ENCODE measurements at places on chromosomes 11 and 22.

DNA sequence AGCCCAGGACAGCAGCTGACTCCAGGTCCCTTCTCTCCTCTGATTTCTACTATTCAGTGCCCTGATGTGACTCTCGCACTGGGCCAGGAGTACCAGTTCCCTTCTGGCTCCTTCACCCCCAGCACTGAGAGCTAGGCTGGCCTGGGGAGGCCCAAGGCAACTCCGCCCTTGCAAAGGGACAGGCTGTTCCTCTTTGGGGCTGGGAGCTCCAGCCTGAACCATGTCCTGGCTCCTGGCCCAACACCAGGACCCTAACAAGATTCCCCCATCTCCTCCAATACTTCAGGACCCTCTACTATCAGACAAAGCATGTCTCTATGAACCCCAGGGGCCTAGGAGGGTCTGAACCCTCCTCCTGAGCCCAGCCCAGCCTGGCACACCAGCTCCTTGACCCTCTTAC lies 12.5 kb downstream of the CREB3L1 start:
- no peak for DNase-seq

- no peak for DNase-seq
Observed at GRCh38 chr22:27911330-27911729, 7.7 kb downstream of the PITPNB start.

DNA sequence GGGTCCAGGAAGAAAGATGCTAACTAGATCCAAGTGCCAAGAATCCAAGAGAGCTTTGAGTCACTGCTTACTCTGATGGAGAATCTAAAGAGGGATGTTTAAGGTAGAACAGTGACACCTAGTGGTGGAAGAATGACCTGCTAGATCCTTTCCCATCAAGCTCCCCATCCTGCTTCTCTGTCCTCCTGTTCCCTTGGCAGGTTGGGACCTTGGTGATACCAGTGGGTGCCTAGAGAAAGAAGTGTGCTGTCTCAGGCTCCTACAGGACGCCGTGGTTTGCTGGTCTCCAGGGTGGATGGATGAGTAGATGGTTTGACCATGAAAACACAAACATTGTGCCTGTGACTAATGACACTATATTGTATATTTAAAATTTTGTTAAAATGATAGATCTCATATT lies 383.7 kb downstream of the TMEM135 start:
- peak; percentile 57 for DNase-seq

GRCh38 chr22:48105259-48105658 lies 1342.8 kb downstream of the TBC1D22A start:
- no peak for DNase-seq

DNA sequence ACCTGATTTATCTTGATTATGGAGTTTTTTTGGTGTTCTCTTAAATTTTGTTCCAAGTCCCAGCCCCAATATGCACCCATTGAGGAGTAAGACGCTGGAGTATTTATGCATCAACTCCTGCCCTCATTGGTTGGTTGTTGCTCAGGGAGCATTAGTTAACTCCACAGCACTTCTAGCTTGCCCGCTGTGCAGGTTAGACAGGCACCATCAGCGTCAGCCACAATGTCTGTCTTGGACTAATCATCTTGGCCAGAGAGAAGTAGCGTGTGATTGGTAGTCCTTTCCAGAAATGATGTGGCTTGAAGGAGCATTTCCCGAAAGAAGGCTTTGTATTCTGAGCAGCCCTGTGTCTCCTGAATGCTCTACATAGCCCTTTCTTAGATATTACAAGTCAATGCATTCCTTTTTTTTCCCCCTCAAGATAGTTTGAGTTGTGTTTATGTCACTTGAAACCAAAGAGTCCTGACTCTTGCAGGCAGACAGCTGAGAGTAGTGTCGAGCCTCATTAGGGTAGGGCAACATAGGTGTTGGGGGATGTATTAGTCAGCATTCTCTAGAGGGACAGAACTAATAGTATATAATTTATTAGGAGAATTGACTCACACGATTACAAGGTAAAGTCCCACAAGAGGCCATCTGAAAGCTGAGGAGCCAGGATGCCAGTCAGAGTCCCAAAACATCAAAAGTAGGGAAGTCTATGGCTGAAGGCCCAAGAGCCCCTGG lies 94.6 kb upstream of the RCN1 start:
- no peak for DNase-seq

DNA sequence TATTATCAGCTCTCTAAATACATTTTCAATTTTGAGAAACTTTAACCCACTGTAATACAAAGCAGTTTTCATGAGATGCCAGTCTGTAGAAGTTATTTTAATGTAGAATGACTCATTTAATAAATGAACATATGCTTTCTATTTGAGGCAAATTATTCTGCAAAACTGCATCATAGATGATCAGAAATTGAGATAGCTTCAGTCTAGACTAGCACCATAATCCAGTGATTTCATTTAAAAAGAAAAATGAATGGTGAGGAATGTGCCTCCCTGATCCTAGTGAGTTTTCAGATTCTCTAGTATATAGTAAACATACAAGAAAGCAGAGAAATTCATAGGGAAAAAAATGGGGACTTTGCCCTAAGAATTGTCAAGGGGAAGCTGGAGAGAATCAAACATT lies 66.1 kb downstream of the OR5AK2 start:
- no peak for DNase-seq

GRCh38 chr11:21622995-21623394 lies 569.9 kb upstream of the ANO5 start:
- DNase-seq: no peak

DNA sequence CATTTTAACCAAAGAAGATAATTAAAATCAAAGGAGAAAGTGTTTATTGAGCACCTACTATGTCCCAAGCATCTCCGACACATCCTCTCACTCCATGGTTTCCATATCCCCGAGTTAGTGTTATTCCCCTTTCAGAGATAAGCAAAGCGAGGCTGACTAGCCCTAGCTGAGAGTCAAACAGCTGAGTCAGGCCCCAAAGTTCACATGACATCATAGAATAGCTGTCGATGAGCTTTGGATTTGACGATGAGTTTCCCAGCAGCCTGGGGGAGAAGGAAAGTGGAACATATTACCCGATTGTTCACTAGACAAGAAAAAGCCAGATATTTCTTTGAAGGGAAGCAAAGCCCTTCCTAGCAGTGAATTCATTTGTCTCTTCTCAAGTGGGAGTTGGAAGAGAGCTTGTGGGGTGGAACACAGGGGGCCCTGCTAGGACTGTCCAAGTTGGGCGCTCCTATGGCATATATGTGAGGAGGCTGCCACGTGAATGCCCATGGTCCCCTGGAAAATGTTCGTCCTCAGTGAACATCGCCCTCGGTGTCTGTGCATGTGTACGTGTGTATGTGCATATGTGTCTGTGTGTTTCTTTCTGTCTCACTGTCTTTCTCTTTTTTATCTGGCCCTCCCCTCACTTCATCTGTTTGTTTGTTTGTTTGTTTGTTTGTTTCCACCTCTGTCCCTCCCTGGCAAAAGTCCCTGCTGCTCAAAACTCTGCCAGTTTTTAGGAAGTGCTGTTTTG lies 493 bp upstream of the CYTH4 start:
- no peak for DNase-seq

GRCh38 chr11:86219311-86220193 lies 25.0 kb upstream of the EED start:
- peak; percentile 52 for DNase-seq

GRCh38 chr11:62555464-62556107 lies 9.0 kb upstream of the AHNAK start:
- peak; percentile 94 for DNase-seq

DNA sequence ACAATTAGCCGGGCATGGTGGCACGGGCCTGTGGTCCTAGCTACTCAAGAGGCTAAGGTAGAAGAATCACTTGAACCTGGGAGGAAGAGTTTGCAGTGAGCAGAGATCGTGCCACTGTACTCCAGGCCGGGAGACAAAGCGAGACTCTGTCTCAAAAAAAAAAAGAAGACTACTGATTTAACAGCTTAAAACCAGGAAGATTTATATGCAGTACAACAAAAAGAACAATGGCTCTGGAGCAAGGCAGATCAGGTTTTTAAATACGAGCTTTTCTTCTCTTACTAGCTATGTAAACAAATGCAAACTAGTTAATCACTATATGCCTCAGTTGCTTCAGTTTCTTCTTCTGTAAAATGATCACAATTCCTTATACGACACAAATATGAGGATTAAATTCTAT lies 6.9 kb downstream of the FAM168A start:
- no peak for DNase-seq

DNA sequence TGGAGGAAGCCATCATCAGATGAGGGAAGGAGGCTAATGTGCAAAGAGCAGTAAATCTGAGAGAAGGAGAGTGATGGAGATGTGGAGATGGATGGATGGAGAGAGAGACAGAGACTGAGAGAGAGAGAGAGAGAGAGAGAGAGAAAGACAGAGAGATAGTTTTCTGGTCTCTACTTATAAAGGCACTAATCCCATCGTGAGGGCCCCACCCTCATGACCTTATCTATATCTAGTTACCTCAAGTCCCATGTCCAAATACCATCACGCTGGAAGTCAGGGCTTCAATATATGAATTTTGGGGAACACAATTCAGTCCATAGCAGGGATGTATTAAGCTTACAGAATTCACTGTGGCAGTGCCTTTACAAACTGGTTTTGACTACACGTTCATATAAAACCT lies 21.2 kb upstream of the ELF5 start:
- DNase-seq: no peak

- DNase-seq: no peak
Observed at GRCh38 chr11:10379022-10379421, 74.1 kb downstream of the ADM start.

- peak; percentile 5 for DNase-seq
Observed at GRCh38 chr11:32511926-32512325, 71.7 kb upstream of the EIF3M start.

DNA sequence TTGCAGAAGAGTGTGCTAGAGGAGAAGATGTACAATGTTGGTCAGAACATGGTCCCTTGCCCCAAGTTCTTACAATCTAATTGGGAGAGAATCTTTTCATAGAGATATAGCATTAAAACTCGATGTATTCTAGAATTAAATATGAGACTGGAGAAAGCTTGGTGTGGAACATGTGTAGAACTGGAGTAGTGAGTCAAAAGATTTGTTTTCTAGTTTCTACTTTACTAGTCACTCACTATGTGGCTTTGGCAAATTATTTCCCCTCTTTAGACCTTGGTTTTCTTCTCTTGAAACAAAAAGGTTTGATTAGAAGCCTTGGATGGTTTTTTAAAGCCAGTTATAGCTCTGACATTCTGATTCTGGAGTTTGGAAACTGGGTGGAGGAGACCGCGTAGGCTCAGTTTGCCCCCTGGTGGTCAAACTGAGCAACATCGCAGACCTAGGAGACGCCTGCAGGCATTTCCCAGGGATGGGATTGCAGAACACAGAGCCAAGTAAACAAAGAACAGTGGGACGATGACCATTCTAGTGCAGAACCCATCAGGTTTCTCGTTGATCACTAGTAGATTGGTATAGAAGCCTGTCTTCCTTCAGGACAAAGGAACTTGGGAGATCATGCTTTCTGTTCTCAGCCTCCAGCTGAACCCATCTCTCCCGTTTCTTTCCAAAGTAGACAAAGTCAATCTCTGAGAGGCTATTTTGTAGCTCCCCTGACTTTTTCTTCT lies 8.5 kb upstream of the CHRDL2 start:
- peak; percentile 58 for DNase-seq

GRCh38 chr11:40797981-40798380 lies 661.5 kb downstream of the LRRC4C start:
- DNase-seq: no peak

DNA sequence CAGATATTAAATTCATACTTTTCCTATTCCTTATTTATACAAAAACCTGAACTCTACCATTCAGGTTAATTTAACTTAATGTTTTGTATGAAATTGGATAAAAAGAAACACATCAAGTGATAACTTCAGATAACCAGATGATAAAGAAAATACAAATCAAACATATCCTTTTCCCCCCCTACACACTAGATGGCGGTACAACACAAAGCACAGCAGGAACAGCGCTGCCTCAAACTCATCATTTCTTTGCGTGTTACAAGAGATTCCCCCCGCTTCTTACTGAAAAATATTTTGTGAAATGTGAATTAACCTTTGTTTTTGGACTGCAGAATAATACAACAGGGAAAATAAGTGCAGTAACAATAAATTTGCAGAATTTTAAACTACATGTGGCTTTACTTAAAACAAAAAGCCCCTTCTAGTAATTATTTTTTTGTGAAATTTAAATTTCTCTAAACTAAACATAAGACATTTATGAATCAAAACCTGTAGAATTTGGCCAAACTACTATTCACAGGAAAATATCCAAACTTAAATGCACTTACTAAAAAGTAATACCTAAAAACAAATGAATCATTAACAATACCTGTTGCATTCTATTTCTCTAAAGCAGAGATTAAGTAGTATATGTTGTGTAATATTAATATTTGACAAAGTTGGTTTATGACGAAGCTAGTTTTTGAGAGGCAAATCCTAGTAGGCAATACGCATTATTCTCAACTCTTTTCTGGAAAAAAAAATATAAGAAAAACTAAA lies 74.4 kb downstream of the ARHGAP32 start:
- DNase-seq: peak; percentile 58

DNA sequence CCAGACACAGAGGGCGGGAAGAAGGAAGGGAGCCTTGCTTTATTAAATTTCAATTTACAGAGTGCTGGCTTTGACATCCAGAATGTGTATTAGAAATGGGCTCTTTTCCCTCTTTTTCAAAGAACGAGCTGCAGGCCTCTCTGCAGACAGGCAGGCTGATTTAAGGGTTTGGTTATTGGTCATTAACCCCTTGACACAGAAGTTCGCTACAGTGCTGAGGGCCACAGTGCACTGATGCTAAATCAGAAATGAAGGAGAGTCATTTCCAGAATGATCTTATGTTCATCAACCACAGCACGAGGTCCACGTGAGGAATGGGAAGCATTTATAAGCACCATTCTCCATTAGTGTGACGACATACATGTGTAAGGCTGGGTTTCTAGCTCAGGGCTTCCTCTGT lies 51.8 kb downstream of the CSNK2A3 start:
- no peak for DNase-seq

DNA sequence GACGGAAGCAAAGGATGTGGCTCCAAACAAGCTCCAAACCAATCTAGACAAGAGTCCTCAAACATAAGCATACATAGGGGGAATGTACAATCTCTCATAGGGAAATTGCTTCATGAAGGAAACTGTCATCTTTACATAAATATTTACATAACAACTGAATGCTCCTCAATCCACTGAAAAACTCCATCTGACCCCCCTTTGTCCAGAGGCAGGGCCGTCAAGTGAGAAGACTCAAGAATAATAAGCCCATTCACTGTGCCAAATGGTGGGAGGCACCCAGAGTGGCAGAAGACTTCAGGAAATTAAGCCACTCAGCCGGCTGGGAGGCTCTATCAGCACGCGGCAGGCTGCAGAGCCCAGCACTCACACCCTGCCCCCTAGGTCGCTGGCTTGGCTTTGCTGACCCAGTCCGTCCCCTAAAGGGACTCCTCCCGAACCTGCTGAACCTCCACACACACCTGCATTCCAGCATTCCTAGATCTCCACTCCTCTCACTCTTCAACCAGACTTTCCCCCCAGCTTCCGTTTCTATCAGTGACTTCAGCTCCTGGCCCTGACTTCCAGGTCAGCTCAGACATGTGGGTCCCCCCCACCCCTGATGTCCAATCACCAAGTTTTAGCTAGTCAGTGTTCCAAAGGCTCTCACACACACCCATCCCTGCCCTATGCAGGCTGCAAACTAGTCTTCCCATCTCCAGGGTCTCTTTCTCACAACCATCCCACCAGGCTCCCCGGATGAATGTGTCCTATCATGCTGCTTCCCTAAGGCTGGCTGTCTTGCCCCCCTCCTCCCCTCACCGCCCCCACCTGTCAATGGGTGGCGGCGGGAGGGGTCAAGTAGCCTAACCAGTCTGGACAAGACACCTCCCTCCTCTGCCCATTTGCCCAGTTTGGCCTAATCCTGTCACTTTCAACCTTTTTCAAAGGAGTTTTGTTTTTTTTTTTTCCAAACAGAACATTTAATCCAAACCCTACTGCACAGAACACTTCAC lies 11.3 kb downstream of the VPS37C start:
- no peak for DNase-seq
